ENCODE measurements at places on chromosomes 6 and 20.

- DNase-seq, result no peak
Observed at GRCh38 chr20:22711971-22712755, 127.8 kb upstream of the FOXA2 start.

DNA sequence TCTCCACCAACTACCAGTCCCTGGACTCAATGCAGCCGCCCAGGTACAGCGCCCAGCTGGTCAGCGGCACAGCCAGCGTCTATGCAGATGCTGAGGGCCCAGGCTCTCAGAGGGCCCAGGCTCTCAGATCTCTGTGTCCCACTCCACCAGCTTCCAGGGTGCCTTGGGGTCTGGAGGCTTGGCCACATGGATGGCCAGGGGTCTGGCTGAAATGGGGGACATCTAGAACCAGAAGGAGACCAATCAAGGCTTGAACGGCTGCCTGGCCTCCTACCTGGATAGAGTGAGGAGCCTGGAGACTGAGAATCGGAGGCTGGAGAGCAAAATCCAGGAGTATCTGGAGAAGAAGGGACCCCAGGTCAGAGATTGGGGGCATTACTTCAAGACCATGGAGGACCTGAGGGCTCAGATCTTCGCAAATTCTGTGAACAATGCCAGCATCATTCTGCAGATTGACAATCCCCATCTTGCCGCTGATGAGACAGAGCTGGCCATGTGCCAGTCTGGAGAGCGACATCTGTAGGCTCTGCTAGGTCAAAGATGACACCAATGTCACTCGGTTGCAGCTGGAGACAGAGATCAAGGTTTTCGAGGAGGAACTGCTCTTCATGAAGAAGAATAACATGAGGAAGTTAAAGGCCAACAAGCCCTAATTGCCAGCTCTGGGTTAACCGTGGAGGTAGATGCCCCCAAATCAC lies 44.1 kb upstream of the GRM4 start:
- peak; percentile 11 for DNase-seq

DNA sequence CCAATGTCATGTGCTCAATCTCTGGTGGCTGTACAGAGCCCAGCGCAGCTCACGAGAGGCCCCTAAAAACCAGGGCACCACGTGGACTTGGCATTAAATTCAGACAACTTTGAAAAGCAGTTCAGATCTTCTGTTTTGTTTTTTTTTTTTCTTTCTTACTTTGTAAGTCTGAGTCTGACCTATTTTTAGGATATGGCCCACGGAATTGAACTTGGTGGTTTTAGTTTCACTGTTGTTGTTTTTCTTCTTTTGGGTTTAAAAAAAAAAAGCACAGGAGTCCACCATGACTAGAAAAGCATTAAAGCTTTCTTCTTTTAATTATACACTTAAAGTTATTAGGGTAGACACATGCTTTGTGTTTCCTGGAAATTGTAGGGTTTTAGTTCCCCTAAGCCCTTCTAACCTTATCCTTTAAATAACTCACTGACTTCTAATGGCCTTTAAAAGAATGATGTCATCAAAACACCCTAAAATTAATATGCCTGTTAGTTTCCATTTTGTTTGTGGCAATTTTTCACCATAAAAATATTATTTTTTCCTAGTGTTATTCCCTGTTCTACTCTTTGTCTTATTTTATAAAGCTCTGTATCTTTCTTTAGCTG lies 48.5 kb upstream of the CCN2 start:
- DNase-seq, result no peak

GRCh38 chr6:141491684-141492083 lies 641.0 kb upstream of the GJE1 start:
- DNase-seq, result no peak

GRCh38 chr6:70142034-70142433 lies 160.8 kb downstream of the COL9A1 start:
- no peak for DNase-seq

DNA sequence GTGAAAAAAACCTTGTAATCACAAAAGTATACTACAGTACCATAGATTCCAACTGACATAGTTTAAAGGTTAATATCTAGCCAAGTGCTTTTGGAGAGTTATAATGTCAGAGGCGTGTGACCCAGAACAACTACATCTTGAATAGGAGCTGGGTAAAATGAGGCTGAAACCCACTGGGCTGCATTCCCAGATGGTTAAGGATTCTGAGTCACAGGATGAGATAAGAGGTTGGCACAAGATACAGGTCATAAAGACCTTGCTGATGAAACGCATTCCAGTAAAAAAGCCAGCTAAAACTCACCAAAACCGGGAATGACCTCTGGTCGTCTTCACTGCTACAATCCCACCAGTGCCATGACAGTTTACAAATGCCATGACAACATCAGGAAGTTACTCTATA lies 22.4 kb upstream of the KIAA0408 start:
- no peak for DNase-seq

GRCh38 chr20:18718129-18718528 lies 95.5 kb upstream of the SCP2D1 start:
- no peak for DNase-seq

GRCh38 chr6:35304299-35304698 lies 6.7 kb downstream of the DEF6 start:
- DNase-seq, result no peak

- no peak for DNase-seq
Observed at GRCh38 chr6:28862077-28862476, 61.7 kb downstream of the TRIM27 start.

GRCh38 chr6:33860006-33860405 lies 56.2 kb upstream of the MLN start:
- no peak for DNase-seq

GRCh38 chr20:48658198-48658476 lies 169.7 kb downstream of the PREX1 start:
- DNase-seq, result no peak

GRCh38 chr6:49570474-49571079 lies 20.1 kb downstream of the C6orf141 start:
- no peak for DNase-seq

- DNase-seq, result no peak
Observed at GRCh38 chr6:170447561-170447930, 105.6 kb downstream of the PSMB1 start.

- no peak for DNase-seq
Observed at GRCh38 chr6:83198486-83199172, 5.5 kb downstream of the RWDD2A start.

GRCh38 chr6:155177363-155177961 lies 86.4 kb upstream of the CLDN20 start:
- DNase-seq, result peak; percentile 49

GRCh38 chr6:4069199-4069598 lies 9.7 kb downstream of the FAM217A start:
- DNase-seq, result no peak

DNA sequence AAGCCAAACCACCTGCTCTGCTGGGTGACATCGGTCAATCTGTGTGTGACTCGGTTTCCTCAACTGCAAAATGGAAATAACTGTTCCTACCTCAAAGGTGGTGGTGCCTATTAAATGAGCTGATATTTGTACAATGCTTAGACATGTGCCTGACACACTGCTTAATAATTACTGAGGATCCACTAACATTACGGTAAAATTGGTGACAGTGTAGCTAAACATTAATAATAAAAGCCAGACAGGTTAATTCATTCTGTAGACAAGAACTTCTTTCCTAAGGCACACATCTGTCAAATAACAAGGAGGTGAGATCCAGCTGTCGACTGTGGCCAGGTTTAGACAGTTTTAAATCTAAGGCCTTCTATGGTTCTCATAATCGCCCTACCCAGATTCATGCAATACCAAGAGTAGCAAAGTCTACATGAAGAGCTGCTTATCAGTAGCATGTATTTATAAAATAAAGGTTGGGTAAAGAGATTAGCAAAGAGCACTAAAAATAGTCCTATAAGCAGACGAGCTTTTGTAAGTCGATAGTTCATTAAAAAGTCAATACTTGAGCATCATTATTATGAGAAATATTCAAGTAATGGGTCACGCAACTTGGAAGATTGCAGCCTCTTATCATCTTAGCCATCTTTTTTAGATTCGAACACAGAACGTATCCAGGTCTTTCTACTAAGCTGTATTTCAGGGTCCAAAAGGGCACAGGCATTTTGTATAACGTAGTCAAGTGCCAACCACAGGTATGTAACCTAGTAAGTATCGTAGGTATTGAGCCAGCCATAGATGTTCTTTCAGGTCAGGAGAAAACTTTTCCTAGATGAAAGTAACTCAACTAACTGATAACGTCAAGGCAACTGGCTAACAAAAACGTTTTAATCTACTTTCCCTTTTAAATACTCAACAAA lies 3.2 kb downstream of the CNKSR3 start:
- DNase-seq, result no peak

GRCh38 chr6:33392595-33392948 lies 949 bp downstream of the KIFC1 start:
- DNase-seq, result no peak

- no peak for DNase-seq
Observed at GRCh38 chr6:51199733-51200260, 381.1 kb downstream of the TFAP2B start.

GRCh38 chr6:166724576-166724975 lies 97.5 kb upstream of the RPS6KA2 start:
- no peak for DNase-seq

GRCh38 chr6:13581700-13582229 lies 7.4 kb downstream of the SIRT5 start:
- DNase-seq, result no peak

DNA sequence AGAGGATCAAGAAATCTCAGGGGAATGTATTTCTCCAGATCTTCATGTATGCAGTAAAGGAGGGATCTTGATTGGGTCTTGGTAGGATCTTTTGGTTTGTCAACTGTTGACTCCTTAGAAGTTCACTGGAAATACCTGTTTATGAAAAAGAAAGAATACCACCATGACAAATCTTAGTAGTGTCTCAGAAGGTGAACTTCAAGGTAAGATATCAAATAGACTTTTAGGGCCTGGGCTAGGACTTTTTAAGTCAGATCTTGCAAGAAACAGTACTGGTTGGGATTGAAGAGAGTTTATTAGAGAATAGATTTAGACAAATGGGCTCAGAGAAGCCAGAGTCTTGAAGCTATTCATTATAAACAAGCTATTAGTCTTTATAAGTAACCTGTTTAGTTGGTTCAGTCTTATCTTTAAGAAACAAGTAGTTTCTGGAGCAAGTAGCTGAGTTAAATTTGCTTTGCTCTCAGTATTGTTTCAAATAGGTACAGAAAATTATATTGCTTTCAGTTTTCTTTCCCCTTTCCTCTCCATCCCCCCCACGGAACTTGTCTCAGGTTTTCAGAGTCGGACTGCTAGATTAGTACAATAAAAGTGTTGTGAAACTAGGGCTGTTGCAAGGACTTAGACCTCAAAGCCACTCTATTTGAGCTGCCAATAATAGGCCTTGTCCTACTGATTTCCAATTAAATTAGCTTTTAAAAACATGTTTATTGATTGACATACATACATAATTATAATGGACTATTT lies 529.1 kb upstream of the CITED2 start:
- DNase-seq, result no peak

DNA sequence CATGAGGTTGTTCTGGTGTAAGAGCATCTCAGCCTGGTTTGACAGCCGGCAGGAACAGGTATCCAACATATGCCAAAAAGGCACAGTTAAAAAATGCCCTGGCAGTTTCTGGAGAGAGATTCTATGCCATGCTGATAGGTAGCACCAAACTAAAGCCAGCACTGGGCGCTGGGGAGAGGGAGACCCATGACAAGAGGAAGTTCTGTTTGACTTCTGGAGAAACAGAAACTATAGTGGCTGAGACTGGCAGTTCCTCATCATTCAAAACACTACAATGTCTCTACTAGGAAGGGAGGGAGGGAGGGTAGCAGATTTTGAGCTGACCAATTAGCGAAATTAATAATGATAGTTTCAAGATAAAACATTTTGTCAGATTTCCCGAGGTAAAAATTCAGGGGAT lies 174.1 kb downstream of the ADAT2 start:
- peak; percentile 3 for DNase-seq

Measured in hippocampal formation (tissue), 2 donors.